ENCODE measurements at places on chromosomes 1 and 21.

GRCh38 chr1:225780630-225781029 lies 3.0 kb downstream of the SRP9 start:
- DNase-seq = no peak

- no peak for DNase-seq
Observed at GRCh38 chr1:223715604-223716172, 3.3 kb downstream of the CAPN2 start.

GRCh38 chr1:205798577-205798976 lies 14.4 kb downstream of the SLC41A1 start:
- no peak for DNase-seq

DNA sequence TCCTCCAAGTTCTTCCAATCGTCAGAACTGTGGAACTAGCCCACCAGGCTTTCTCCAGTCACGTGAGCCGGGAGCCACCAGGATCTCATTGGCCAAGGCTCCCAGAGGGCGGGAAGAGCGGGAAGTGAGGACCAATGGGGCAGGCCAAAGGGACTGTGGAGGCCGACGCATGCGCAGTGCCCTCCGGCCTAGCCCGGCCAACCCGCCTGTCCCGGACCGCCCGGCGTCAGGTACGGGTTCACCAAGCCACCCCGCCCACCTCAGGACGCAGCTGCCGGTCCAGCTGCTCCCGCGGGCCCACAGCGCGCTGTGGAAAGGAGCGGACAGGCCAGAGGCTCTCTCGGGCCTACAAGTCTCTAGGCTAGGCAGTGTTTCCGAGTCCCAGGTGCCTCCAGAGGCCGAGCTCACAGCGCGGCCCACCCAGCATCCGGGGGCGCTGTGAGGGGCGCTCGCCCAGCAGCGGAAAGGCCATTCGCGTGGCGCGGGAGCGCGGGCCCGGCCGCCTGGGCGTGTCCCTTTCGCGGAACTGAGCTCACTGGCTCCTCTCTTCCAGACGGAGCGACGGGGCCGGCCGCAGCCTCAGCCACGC lies 10.9 kb downstream of the OR14I1 start:
- DNase-seq = no peak

DNA sequence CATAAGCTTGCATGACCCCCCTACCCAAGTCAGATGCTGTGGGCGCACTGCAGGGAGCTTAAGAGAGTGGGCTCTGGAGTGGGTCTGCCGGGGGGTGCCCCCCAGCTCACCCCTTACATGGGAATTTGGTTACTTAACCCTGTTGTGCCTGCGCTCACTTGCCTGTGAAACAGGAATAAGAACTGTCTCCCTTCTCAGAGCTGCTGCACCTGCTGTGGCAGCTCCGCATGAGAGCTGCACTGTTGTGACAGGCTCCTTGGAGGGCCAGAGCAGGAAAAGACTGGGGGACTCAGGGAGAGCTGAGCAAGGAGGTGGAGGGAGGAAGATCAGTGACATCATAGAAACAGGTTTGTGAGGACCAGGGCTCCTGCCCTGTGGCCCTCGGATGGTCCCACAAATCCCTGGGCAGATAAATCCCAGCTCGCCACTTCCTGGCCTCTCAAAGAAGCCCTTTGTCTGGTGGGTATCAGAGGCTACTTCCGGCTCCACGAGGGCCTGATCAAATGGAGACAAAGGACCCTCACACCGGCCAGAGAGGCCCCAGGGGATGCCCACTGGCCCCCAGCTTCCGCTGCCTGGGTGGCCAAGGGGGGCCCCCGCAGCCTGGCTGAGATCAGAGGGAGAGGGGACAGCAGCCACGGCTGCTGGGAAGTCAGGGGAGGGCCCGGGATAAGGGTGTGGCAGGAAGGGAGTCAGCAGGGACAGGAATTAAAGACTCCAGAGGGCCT lies 28.9 kb upstream of the LAPTM5 start:
- DNase-seq = no peak

DNA sequence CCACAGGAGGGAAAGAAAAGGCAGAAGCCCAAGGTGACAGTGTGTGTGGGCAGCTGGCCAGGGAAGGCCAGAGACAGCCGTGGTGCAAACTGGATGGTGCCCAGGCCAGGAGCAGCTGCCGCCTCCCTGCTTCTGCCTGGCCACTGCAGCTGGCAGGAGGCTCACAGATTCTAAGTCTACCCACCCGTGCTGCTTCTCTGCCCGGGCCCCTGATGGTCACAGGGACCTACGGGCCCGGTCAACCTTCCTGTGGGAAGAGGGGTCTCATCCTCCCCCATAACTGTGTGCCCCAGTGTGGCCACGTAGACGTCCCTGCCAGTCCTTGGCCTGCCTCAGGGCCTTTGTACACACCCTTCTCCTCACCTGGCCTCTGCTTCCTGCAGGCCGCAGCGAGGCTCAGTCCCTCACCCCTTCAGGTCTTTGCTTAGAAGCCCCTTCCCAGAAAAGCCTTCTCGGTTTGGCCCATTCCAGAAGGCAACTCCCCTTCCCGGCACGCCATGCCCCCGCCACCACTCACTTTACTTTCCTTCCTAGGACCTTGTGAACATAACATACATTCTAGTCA lies 192.6 kb upstream of the AJAP1 start:
- no peak for DNase-seq

GRCh38 chr1:87510540-87510939 lies 181.9 kb downstream of the LMO4 start:
- no peak for DNase-seq

GRCh38 chr1:211036381-211037060 lies 97.4 kb downstream of the KCNH1 start:
- no peak for DNase-seq

GRCh38 chr1:197989058-197989457 lies 71.9 kb downstream of the LHX9 start:
- DNase-seq = no peak

- DNase-seq = no peak
Observed at GRCh38 chr1:215878128-215878527, 311.0 kb downstream of the KCTD3 start.

DNA sequence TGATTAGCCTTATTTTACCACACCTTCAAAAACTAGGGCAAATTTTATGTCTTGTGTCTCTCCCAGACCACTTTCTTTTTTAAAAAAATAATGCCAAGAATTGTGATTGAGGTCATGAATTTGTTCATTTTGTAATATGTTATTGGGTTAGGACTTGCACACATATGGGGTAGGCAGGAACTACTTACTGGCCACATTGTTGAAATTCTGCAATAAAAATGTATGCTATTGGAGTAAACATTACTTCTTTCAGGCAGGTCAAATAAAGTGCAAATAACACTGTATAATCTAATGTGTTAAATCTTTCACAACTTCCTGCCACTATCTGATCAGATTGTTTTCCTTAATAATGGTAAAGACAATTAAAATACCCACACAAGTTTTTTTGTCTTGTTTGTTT lies 166.6 kb upstream of the COL11A1 start:
- DNase-seq = no peak

DNA sequence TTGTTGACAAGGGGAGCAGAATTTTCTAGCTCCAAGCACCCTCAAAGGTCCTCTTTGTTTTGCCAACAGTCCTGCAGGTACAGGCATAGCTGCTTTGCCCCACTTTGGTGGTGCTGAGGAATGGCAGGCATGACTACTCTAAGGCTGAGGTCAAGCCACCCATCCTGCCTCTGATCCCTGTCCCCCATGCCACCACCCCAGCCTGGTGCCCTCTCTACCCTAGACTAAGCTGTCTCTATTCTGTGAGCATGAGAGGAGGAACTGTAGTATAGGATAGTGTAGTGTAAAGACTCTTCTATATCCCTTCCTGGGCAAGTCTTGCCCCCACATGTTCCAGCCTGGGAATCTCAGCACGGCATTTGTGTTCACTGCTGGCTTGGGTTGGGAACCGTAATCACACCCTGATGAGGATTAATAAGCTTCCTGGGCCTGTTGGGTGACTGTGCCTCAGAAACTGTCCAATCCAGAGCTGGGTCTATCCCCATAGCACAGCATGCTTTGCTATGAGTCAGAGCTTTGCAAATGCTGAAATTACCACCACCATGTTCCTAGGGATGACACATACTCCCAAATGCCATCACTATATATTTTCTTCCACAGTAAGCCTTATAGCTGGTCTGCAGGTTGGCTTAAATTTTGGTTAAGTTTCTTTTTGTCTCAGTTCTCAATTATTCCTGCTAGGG lies 105.7 kb upstream of the PPP2R5A start:
- peak; percentile 73 for DNase-seq

DNA sequence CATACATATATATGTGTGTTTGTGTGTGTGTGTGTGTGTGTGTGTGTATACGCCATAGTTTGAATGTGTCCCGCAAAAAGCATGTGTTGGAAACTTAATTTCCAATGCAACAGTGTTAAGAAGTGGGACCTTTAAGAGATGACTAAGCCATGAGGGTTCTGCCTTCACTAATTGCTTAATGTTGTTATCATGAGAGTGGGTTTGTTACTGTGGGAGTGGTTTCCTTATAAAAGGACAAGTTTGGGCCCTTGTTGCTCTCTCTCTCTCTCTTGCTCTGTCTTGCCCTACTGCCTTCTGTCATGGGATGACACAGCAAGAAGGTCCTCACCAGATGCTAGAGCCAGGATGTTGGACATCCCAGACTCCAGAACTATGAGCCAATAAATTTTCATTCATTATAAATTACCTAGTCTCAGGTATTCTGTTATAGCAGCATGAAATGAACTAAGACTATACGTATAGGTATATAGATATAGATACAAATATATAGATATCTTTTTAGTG lies 103.8 kb upstream of the ZC3H11B start:
- no peak for DNase-seq

DNA sequence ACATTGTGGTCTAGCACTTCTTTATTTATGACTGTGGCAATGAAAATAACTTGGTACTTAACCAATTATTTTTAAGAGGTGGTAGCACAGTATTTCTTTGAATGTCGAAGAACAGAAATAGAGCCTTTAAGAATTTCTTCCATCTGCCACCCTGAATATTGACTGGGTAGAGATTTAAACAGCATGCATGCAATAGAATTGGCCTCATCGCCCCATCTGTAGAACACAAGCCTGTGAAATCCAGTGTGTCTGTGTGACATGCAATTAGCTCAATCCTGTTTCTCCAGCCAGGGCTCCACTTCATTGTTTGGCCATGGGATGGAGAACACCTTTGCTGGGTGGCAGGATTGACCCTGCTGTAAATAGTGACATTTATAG lies 17.1 kb upstream of the KLHDC8A start:
- no peak for DNase-seq

- DNase-seq = no peak
Observed at GRCh38 chr1:199287206-199287605, 648.4 kb downstream of the PTPRC start.

DNA sequence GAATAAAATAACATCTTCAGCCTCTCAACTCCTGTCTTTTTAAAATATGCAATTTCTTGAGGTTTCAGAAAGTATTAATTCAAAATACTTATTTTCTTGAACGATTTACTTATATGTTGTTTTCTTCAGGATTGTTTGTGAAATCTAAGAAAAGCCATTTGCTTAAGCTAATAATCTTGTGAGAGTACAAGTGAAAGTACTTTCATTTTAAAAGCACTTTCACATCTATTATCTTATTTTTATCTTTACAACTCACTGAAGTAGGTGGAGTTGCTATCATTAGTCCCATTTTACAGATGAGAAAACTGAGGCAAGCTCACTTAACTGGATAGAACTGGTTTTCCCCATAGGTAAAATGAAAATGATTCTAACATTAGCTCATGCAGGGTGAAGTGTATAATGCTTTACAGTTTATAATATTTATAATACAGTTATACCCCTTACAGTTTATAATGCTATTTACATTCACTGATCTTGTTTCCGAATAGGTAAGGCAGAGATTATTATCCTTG lies 4.7 kb upstream of the PLPP3 start:
- DNase-seq = no peak

DNA sequence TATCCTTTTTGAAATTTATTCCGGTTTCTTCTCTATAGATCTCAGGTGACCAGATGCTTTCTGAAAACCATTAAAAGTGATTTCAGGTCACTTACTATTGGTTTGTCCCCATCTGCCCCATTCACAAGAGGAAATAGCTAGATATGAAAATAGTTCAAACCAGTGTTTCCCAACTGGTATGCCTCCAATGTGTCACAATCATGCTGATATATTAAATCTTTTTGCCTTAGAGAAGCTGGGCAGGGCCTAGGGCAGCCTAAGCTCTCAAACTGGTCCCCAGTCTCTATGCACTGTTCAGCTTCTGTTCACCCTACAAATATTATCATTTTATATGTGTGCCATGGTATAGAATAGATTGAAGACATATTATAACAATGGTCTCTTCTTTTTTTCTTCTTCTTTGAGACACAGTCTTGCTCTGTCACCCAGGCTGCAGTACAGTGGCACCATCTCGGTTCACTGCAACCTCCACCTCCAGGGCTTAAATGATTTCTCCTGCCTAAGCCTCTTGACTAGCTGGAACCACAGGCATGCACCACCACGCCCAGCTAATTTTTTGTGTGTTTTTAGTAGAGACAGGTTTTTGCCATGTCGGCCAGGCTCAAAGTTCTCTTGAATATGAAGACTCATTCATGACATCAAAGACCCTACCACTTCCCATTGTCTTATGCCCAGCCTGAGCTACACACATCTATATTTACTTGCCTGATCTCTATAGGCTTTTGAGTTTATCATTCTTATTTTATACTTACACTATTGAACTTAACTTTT lies 15.7 kb downstream of the PTPN22 start:
- DNase-seq = no peak

DNA sequence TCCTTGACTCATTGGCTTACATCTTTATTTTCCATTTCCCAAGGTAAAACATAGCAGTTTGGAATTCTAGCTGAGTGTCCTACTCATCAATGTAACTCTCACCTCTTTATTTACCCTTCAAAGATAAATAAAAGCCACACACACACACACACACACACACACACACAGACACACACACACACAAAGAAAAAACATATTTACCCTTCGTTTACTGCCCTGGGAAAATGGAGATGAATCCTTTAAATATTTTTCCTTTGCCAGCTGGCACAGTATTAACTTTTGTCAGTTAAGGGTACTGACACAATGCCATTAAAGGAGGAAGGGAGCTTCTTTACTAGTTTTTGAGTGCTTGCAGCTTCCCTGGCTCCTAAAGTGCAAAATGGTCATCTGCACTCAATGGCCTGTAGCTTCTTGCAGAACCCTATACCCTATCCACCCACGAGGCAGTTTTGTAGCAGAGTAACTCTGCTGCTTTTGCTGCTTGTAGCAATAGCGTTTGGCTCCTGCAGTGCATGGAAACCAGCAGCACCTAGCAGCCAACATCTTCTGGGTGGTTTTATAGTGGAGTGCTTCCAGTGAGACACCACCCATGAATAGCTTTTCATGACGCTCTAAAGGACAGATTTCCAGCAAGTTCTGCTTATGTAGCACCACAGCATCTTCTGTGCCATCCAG lies 103.7 kb downstream of the HS2ST1 start:
- no peak for DNase-seq

DNA sequence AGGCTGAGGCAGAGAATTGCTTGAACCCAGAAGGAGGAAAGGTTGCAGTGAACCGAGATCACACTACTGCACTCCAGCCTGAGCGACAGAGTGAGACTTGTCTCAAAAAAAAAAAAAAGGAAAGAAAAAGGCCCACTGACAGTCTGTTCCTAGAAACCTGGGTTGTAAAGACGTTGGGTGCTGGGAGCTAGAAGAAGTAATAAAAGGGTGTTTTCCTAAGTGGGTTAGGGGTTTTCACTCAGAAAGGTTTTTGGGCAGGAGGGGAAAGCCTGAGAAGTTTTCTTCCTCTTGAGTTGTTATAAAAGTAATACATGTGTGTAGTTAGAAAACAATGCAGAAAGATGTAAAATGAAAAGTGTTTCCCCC lies 25.4 kb downstream of the CELA3A start:
- DNase-seq = no peak

Measured in kidney epithelial cell (primary cell).